HCT116 (cell line): ENCODE measurements at places on chromosomes 1 and 21. TPM values are rescaled to one million over a fixed set of nuclear protein-coding genes. Genes with fewer than 3 reads are reported as not detected.

- no peak for DNase-seq
These were observed 11.0 kb downstream of the COL6A1 start for GRCh38 chr21:45992301-45993209.

- peak; percentile 36 for DNase-seq
These were observed 120.5 kb downstream of the TMEM53 start for GRCh38 chr1:44553771-44554170.

DNA sequence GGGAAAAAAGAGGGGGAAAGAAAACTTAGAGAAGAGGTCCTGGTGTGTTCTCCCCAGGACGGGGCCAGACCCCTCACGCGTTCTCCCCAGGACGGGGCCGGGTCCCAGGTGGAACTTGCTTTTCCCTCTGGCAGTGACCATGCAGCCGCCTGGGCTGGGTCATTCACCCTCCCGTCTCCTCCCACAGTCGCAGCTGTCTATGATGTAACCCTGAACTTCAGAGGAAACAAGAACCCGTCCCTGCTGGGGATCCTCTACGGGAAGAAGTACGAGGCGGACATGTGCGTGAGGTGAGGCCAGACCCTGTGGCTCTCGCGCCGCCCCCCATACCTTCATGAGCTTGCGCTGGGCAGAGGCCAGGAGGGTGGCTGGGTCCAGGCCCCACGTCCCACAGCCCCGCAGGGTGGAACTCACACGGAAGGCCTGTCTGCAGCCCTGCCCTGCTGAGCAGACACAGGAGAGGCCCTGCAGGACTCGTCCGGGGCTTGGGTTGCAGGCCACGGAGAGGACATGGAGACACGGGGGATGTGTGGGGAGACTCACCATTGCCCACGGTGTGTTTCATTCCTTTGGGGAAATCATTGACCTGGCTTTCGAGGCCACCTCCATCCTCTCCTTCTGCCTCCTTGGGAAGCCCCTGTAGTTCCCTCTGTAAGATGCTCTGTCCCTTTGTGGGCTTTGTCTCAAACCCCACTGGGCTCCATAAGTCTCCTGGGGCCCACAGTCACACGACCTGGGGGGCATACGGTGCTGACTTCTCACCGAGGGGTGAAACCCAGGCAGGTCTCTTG lies 40.7 kb upstream of the TRAPPC10 start:
- DNase-seq: no peak

Gene CFHR3
- total RNA-seq: not detected

DNA sequence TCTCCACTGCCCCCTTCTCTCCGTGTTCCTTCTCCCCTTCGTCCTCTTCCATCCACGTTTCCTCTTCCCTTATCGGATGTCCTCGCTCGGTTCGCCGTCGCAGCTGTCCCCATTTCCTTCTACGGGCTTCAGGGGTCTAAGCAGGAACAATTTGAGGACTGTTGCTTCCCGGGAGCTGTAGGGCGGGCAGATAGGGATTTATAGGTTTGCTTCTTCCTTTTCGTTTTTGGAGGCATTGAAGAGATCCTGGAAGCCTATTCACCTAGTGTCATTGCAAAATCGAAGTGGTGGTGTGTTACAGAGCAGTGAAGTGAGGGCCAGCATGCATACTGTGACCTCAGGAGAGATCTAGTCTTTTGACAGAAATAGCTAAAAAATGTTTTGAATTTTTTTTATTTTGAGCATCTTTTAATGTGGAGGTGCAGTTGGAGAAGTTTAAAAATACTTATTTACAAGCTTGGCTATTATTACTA lies 897 bp downstream of the ZYG11B start:
- no peak for DNase-seq

DNA sequence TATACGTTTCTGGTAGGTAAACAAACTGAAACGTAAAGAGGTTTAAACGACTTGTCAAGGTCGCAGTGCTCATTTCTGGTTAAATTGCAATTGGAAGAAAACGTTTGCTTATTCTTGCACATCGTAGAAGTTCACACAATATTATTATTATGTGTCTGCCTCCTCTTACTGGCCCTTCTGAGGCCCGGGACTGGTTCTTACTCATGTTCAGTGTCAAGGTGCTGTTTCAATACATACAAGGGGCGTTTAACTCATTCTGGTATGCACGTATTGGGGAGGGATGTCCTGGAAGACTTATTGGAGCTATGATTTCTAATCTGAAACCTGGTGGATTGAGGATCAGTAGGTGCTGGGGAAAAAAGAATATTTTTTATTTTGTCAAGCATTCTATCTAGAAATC lies 932 bp downstream of the RPF1 start:
- DNase-seq: no peak

Gene LDLRAD1
- total RNA-seq: 0.30 TPM

- DNase-seq: no peak
These were observed 50.6 kb downstream of the COLGALT2 start for GRCh38 chr1:183986941-183987340.
